ENCODE measurements at places on chromosomes 6 and 20. TPM values are rescaled to one million over a fixed set of nuclear protein-coding genes. Genes with fewer than 3 reads are reported as not detected.

DNA sequence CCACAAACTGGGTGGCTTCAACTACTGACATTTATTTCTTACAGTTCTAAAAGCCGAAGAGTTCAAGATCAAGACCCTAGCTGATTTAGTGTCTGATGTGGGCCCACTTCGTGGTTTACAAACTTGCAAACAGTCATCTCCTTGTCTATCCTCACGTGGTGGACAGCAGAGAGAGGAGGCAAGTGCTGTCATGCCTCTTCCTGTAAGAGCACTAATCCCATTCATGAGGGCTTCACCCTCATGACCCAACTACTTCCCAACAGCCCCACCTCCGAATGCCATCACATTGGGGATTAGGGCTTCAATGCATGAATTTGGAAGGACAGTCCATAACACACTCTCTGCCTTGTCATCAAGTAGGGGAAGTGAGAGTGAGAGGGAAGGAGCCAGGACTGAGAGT is 15.6 kb upstream of the ISM1 start:
- DNase-seq: no peak

DNA sequence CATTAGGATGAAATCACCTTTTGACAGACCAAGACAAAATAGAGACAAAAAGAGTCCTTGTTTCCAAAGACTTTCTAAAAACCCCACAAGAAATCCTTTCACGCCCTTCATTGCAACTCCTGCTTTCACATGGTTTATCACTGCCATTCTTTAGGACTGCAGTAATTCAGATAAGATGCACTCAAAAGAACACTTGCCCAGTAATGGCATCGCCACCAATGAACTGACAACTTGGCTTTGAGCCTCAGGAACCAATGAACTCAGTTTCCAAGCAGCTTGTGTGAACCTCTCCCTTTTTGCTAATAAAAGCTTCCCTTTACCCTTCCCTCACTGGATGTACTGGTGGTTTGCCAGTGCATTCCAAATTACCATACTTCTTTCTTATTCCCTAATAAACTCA is 21.8 kb downstream of the OSTM1 start:
- DNase-seq: no peak

- DNase-seq: no peak
These were observed 55.8 kb upstream of the SMOC2 start for GRCh38 chr6:168385037-168385759.

GRCh38 chr20:7362601-7363000 is 577.7 kb downstream of the HAO1 start:
- no peak for DNase-seq

DNA sequence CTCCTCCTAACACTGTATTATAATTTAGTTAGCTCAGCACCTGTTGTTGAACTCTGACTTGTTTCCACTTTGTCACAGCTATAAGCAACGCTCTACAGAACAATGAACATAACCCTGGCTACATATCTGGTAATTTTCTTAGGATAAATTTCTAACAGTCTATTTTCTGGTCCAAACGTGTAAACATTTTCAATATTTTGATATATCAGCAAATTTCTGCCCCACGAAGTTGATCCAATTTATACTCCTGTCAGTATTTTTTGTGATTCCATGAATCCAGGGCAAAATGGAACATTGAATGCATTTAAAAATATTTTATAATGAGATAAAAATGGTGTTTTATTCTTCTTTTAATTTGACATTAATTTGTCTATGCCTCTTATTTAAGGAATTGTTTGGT is 448.5 kb upstream of the AGPAT4 start:
- no peak for DNase-seq

- DNase-seq: no peak
These were observed 247.8 kb downstream of the PRL start for GRCh38 chr6:22049002-22049401.

DNA sequence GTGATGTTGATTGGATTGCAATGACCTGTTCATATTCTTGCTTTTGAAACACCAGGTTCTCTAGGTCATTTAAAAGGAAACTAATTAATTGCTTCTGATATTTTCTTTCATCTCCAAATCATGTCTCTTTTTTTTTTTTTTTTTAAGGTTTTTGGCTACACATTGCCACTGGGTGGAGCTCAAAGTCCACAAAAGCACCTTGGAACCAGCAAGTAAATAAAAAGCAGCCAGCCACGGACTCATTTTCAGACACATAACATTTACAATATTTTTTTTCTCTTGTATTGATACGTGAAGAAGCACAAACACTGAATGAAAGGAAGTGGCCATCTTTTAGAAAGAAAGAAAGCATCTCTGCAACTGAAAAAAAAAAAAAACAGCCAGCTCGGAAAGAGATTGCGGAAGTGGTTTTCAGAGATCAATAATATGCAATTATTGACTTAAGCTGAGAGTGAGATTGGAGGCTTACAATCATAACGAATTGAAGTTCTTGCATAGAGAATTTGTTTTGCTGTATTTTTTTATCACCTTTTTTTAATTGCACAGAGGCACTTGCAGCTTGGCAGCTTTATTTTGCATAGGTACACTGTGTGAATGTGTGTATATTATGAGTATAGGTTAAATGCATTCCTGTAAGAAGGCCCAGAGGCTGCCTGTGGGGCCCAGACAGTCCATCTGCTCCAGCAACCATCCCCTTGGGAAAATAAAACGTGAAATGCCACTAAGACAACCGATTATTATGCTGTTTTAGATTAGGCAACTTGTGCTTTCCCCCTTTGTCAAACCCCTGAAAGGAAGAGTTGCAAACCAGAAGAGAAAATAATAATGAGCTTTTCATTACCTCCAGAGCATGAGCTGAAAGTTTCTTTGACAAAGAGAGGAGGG is 28.2 kb downstream of the CGA start:
- DNase-seq: no peak

DNA sequence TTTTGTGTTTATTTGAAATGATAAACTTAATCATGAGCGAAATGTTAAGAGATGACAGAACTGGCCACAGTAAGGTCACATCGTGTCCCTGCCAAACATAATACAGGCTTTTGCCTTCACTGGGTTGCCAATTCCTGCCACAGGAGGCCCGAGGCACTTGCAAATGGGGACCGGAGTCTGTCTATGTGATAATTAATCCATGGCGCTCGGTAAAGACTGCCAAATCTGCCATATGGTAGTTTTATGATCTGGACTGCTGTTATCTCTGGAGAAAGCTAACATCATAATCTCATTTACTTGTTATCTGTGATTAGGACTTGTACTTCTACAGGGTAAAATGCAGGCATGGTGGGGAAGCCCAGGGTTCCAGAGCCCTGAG is 170.5 kb upstream of the TSHZ2 start:
- DNase-seq: no peak

DNA sequence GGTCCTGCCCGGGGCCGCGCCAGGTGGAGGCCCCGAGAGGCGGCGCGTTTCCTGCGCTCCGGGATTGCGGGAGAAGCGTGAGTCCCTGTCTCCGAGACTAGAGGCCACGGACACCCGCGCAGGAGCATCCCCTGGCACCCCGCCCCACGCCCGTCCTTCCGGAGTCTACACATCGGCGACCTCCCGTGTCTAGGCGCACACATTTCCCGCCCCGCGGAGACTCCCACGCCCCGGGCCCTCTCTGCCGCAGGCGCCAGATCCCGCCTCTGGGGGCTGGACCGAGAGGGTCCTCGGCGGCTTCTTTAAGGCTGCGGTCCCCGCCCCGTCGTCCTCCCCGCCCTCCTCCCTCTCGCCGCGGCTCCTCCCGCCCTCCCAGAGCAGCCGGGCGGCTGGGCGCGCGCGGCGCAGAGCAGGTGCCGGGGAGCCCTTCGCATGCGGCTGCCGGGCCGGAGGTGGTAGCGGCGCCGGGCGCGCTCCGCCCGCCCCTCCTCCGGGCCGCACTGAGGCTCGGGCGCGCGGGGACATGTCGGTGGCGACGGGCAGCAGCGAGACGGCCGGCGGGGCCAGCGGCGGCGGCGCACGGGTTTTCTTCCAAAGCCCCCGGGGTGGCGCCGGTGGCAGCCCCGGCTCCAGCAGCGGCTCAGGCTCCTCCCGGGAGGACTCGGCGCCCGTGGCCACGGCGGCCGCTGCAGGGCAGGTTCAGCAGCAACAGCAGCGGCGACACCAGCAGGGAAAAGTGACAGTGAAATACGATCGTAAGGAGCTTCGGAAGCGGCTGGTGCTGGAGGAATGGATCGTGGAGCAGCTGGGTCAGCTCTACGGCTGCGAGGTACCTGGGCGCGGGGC is at the start of gene PPP1R14C:
PPP1R14C (plus strand) TSS at position 375 of the 846 bp plus-strand sequence; CDS start at position 524, 149 bp downstream.
- no peak for DNase-seq

GRCh38 chr6:12327988-12328387 is 37.8 kb downstream of the EDN1 start:
- DNase-seq: no peak

DNA sequence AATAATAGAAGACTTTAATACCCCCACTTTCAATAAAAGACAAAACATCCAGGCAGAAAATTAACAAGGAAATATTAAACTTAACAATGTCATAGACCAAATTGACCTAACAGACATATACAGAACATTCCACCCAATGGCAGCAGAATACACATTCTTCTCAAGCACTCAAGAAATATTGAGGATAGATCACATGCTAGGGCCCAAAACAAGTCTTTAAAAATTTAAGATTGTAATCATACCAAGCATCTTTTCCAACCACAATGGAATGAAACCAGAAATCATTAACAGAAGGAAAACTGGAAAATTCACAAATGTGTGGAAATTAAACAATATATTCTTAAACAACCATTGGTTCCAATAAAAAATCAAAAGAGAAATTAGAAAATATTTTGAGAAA is 161.0 kb downstream of the COL12A1 start:
- no peak for DNase-seq

GRCh38 chr6:114747995-114748625 is 405.3 kb upstream of the HS3ST5 start:
- DNase-seq: no peak

GRCh38 chr6:45813943-45814342 is 201.7 kb downstream of the CLIC5 start:
- no peak for DNase-seq

- DNase-seq: no peak
These were observed 497.2 kb upstream of the CDH4 start for GRCh38 chr20:60754856-60755255.

DNA sequence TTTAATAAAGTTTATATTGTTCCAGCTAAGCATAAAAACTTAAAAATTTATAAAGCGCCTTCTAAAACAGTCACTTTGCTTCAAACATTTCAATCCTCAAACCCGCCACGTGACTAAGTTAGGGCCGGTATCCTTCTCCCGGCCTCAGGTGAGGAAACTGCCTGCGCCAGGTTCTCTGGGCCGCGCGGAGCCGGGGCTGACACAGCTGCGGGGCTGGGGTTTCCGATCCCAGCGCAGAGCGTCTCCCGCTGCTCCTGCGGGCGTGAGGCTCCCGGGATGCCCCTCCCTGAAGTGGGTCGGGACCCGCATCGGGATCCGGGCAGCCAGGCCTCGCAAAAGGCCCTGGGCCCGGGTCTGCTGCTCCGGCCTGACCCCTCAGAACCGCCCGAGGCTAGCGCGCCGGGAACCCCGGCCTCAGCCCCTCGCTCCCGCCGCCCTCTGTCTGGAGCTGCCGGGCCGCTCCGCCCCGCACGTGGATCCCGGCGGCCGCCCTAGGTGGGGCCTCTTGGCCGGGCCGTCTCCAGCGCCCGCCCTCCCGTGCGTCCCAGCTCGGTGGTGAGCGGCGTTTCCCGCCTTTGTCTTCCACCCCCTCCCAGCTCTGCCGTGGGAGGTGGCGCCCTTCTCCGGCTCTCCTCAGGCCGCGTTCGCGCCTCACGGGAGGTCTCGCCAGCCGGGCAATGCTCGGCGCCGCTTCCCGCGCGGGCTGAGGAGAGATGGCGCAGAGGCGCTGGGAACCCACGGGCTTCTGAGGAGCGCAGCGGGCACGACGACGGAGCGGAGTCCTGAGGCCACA is 267.9 kb downstream of the DLL1 start:
- DNase-seq: no peak

- DNase-seq: peak; percentile 75
These were observed 96.7 kb downstream of the LRFN2 start for GRCh38 chr6:40490508-40490907.

DNA sequence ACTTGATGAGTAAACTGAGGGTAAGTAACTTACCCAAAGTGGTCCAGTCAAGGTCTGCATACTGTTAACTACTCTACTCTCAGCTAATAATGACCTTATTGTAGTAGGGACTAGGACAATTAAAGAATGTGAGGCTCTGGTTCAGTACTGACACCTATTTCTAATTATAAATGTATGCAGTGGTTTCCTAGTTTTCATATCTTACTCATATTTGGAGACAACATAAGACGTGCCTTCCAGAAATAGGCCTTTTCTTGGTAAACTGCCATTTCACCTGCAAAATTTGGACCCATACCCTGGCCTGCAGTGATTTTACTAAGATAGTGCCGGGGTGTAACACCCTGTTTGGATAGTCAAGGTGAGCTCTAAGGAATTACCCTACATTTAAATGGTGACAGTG is 24.7 kb downstream of the GJA1 start:
- no peak for DNase-seq

DNA sequence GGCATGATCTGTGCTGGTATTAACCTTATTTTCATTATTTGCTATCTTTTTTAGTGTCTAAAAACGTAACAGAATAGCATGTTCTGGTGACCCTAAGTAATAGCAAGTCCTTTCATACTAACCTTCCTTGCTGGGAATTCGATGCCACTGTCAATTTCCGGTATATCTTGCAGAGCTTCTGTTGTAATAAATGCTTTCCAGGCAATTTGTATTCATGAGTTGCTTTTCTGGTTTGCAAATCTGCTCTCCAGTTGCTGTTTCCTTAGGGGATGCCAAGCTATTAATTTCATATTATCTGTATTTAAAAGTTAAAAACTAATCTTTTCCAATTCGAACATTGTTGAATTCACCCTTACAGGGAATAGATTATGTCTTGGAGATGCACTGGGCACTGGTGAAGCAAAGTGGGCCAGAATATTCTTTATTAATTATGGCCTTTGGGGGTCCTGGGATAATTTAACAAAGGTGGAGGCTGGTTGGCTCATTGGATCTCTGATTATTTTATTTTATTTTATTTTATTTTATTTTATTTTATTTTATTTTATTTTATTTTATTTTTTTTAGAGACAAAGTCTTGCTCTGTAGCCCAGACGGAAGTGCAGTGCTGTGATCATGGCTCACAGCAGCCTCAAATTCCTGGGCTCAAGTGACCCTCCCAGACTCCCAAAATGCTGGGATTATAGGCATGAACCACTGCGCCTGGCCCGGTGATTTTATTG is 123.6 kb upstream of the GLP1R start:
- no peak for DNase-seq

GRCh38 chr6:121335087-121336008 is 1.1 kb upstream of the TBC1D32 start:
- DNase-seq: no peak

Gene WFDC12
- not detected for total RNA-seq

Gene SRF
- total RNA-seq: 42.7 TPM

Gene DEFB124
- not detected for total RNA-seq

Gene RIMS4
- 1.7 TPM for total RNA-seq

Gene AVP
- not detected for total RNA-seq

Gene MUC22
- total RNA-seq: not detected

Gene GTF2H4
- 40.1 TPM for total RNA-seq

Gene LRRC73
- 0.24 TPM for total RNA-seq

Gene RHAG
- not detected for total RNA-seq

Gene FUT9
- total RNA-seq: not detected

Gene HLA-DQB2
- not detected for total RNA-seq

Data from chondrocyte (in vitro differentiated cells).